ENCODE measurements at places on chromosomes 5 and 9.

- no peak for DNase-seq
Observed at GRCh38 chr5:113099822-113100221, 123.2 kb downstream of the DCP2 start.

DNA sequence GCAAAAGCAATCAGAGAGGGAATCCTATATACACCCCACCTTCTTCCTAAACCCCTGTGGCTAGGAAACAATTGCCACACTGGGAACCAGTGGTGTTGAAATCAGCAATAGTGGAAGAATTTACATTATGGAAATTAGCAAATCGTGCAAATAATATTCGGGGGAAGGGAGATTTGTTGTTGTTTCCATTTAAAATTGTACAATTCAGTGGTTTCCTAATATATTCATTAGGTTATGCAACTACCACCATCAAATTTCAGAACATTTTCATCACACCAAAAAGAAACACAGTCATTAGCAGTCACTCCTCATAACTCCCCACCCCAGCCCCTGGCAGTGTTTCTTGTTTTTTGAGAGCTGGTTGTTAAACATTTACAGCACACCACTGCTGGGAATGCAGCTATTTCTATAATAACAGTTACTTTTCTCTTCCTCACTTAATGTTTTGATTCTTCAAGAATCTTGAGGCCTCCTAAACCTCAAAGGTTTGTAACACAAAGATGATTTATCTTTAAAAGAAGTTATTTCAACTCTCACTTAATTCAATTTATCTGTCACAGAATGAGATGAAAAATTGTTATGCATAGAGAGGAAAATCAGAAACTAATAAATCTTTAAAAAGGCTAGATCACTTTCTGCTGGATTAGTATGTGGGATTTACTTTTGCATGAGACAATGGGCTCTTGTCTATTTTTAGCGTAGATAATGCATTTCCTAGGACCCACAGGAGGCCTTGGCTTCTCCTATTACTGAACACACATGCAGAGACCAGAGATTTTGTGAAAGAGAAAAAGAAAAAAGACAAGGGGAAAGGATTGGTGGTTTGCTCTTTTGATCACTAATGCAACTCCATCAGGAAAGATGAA is 91.8 kb upstream of the DAPK1 start:
- no peak for DNase-seq

DNA sequence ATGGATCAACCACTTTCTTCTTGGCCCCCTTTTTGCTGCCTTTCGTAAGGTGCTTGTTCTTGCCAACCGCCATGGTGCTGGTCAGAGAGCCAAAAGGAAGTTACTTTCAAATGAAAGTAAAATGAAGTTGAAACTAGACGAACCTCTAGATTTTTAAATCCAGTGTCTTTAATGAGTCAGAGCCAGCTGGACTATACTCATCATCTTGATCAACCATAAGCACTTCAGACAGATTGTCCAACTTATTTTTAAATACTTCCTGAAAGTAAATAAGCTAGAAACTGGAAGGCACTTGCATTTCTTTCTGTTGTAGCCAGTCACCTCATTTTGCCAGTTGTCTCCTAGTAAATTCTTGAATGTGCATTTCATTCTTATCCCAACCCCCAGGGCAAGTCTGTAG is 48.9 kb downstream of the JMY start:
- DNase-seq = no peak

DNA sequence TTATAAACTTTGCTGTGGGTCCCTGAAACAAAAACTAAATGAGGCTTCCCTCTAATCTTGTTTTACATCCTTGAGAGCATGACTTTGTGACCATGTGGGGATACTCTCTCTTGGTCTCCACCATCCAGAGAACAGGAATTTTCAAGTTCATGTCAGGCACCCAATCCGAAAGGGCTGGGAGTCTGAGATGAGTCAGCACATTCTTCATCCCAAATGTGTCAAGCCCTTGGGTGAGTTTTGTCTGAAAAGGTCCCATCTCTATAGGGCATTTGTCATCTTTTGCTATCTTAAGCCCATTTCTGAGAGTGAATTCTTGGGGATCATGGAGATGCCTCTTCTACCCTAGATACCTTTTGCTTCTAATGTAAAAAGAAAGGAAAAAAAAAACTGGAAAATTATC is 26.9 kb upstream of the RAPGEF6 start:
- no peak for DNase-seq

GRCh38 chr5:119745976-119746375 is 116.6 kb downstream of the FAM170A start:
- no peak for DNase-seq

GRCh38 chr5:104977529-104977928 is 1414.9 kb upstream of the NUDT12 start:
- no peak for DNase-seq

DNA sequence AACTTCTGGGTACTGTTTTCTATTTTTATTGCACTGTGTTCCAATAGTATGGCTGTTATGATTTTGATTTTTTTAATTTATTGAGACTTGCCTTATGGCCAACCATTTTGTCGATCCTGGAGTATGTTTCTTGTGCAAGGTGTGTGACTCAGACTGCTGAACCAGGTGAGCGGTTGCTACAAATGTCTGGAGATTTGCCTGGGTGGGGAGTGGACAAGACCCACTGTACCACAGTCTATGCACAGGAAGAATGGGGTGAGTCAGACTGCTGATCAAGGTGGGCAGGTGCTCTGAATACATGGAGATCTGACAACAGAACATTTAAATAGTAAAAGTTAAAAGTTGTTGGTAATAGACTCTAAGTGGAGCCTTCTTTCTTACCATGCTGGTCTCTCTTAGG is 609.2 kb downstream of the CSNK1G3 start:
- no peak for DNase-seq

GRCh38 chr9:133691626-133692363 is 46.4 kb downstream of the SARDH start:
- no peak for DNase-seq

DNA sequence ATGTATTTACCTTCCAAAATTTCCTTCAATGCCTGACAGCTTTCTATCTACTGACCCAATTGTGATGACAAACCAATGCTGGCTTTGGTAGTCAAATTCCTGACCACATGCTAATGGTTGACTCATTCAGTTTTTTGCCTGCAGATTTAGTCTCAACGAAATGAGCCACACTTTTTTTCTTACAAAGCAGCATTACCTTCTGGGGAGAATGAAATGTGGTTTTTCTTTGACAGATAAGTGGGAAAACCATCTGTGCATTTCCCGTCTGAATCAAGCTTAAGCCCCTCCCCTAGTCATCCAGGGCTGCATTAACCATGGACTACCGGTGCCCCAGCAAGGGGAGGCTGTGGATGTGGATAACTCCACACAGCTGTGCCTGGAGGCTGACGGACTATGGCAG is 99.6 kb upstream of the TAF11L2 start:
- no peak for DNase-seq

DNA sequence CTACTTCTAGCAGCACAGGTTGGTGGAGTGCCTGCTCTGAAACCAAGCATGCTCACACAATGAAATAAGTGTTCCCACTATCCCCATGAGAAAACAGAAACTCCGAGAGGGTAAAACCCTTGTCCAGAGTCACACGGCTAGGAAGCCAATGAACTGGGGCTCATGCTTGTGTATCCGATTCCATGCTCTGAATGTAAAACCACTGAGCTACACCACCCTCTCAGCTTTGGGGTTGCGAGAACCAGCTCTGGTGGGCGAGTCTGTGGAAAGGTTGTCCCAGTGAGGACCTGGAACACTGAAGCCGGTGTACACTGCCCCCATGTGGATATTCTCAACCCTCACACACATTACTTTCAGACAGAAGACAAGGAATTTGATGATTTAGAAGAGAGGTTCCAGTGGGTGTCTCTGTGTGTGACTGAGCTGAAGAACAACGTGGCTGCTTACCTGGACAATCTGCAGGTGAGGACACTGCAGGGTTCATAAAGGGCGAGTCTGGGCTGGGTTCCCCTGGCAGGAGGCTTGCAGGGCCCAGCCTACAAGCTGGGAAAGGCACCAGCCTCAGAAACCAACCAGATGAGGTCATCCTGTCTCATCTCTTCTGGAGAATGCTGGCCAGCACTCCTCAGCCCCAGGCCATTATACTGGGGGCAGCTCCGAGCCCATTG is 37.4 kb downstream of the ARHGEF37 start:
- no peak for DNase-seq

- DNase-seq = no peak
Observed at GRCh38 chr9:115730845-115731244, 422.7 kb upstream of the PAPPA start.

GRCh38 chr9:35517131-35517530 is 27.2 kb downstream of the RUSC2 start:
- DNase-seq = no peak

DNA sequence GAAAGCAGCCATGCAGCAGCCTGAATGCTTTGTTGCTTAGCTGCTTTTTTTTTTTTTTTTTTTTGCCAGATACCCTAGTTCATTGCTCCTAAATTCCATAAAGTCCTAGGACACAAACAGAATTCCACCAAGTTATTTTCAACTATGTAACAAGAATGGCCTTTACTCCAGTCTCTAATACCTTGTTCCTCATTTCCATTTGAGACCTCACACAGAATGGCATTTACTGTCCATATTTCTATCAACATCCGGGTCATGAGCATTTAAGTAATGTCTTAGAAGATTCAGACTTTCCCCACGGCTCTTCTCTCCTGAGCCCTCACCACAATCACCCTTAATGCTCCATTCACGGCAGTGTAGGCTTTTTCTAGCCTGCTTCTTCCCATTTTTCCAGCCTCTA is 31.7 kb upstream of the FBXW11 start:
- no peak for DNase-seq

- DNase-seq = no peak
Observed at GRCh38 chr5:10446490-10446889, 4.8 kb downstream of the ROPN1L start.

DNA sequence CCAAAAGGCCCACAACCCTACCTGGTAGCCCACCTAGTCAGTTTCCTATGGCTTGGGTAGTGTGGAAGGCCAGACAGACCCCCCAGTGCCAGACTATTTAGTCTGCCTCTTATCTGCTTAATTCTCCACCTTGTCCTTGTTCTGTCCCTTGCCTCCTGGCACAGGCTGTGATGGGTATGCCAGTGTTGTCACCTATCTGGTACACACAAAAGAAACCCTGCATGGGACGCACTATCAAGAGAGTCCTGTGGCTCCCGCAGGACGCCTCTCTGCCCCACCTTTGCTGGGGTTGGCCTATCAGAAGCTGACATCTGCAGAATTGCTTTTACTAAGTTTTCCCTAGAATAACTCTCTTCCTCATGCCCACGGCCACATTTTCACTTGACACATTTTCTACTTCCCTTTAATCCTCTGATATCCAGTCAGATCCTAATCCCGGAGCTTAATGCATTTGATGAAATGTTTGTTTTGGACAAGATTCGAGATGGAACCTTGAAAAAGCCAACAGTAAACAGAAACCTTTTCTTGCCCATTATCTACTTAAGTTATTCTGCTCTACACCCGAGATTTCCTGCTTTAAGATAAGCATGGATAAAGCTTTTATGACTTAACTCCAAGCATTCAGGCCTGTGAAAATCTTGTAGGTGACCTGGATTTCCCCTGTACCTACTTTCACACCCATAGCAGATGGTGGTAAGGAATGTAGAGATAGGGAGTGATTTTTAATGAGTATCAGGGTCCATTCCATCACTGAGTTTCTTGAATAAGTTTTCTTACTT is 468.5 kb downstream of the ZNF608 start:
- no peak for DNase-seq

DNA sequence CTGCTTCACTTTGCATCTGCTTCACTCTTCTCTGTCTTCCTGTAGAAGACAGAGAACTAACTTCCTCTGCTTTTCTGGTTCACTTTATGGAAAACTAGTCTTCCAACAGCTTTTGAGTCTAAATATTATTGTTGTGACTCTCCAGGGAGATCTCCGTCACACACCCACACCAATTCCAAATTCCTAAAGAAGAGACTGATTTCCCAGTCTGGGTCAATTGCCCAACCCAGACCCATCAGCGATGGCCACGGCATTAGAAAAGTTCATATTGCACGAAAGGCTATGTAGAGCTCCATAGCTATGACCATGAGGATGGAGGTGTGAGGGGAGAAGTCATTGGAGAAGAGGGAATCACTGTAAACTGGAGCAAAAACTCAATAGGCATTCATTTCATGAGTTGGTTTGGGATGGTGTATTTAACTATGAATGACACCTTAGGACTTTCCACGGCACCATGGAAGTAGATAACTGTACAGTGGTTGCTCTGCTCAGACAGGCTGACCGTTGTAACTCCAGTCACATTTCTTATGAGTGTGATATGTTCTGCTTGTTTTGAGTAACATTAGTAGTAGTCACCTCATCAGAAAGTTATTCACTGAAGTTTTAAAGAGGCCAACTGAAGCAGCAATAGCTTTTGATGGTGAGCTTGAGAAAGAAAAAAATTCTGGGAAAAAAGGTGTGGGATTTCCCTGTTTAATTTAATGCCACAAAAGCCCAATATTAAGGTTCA is 78.1 kb upstream of the MAMDC2 start:
- no peak for DNase-seq

- DNase-seq = no peak
Observed at GRCh38 chr9:15249981-15250380, 57.0 kb downstream of the TTC39B start.

All from naive B cell (primary cell).